ENCODE measurements at places on chromosomes 1 and 21. TPM values are rescaled to one million over a fixed set of nuclear protein-coding genes. Genes with fewer than 3 reads are reported as not detected.

- H3K36me3 ChIP-seq, result no peaks in the 10 kb centered on the region
- no peak overlapping the region for H3K4me3 ChIP-seq
- H3K27ac ChIP-seq, result no peak overlapping the region
- DNase-seq, result no peak
- no peaks in the 10 kb centered on the region for H3K4me1 ChIP-seq
Measured at GRCh38 chr21:20701235-20701634, 297.0 kb upstream of the NCAM2 start.

- H3K27ac ChIP-seq, result peak overlapping the region; percentile 63
- peaks cover 35% of the 10 kb centered on the region for H3K4me1 ChIP-seq
- DNase-seq, result peak; percentile 25
- no peaks in the 10 kb centered on the region for H3K27me3 ChIP-seq
- H3K4me3 ChIP-seq, result no peak overlapping the region
Measured at GRCh38 chr1:227785805-227786671, 29.4 kb upstream of the PRSS38 start.

DNA sequence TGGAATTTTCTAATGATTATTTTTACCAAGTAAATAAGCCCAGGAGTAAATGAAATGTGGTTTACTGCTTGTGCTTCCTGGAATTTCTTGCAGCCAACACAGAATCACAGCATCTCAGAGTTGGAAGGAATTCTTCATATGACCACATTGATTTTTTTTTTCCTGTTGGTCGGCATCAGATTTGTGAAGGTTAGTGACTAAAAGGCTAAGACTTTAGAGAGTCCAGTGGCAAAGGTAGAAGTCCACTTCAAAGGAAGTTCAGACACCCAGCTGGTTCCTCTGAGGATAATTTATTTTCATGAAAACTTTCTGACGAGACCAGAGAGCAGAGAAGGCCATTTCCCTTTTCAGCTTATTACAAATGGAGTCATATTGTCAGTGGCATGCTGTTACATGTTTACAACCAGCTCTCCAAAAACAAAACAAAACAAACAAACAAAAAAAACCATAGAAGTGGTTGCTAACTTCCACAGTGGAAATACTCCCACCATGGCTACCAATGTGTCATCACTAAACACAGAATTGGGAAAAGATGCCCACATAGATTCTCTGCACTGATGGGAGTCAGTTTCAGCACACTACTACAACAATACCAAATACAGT is 77.2 kb upstream of the CDC42BPA start:
- H3K4me1 ChIP-seq, result no peaks in the 10 kb centered on the region
- no peak overlapping the region for H3K27ac ChIP-seq
- no peaks in the 10 kb centered on the region for H3K36me3 ChIP-seq
- no peak overlapping the region for H3K4me3 ChIP-seq
- DNase-seq, result no peak

GRCh38 chr1:82152356-82153271 is 351.9 kb downstream of the ADGRL2 start:
- no peaks in the 10 kb centered on the region for H3K27me3 ChIP-seq
- no peak overlapping the region for H3K4me3 ChIP-seq
- H3K27ac ChIP-seq, result no peak overlapping the region
- H3K4me1 ChIP-seq, result no peaks in the 10 kb centered on the region

GRCh38 chr21:45540601-45540970 is 1.7 kb downstream of the SLC19A1 start:
- no peaks in the 10 kb centered on the region for H3K36me3 ChIP-seq
- no peak overlapping the region for H3K27ac ChIP-seq
- DNase-seq, result no peak
- H3K4me1 ChIP-seq, result peaks cover 16% of the 10 kb centered on the region
- no peak overlapping the region for H3K4me3 ChIP-seq

DNA sequence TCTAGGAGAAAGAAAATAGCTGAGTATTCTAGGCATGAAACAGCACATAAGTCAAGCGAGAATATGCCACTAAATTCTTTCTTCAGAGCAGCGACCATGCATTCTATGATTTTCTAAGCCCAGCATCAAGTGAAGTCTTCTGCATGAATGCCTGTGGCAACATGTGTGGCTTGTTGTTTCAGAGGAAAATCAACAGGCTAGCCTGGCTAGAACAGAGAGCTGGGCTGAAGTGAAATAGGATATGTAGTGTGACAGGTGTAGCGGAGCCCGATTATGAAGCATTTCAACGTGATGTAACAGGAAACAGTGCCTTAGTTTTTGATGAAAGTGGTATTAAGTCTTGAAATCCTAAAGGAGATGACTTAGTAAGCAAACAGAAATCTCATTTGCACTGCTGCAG is 7.0 kb downstream of the CSDE1 start:
- no peak for DNase-seq
- H3K4me1 ChIP-seq, result peaks cover 45% of the 10 kb centered on the region
- H3K27ac ChIP-seq, result no peak overlapping the region
- peaks cover 5% of the 10 kb centered on the region for H3K36me3 ChIP-seq
- H3K27me3 ChIP-seq, result no peaks in the 10 kb centered on the region
- H3K4me3 ChIP-seq, result no peak overlapping the region

DNA sequence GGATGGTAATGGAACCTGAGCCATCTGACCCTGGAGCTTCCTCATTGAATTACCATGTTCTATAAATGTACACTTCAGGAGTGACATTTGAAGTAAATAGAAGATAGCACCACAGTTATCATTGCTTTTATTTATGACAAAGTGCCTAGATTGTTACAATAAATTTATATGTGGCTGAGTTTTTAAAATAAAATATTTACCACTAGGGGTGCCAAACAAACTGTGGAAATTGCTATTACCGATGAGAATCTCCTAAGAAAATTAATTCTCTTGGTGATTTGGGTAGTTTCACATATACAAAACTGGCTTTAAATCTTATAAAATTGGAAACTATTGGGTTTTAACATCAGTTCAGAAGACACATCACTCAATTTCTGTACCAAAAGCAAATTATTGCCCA is 1.4 kb upstream of the TNR start:
- no peak overlapping the region for H3K27ac ChIP-seq
- H3K4me3 ChIP-seq, result no peak overlapping the region
- H3K27me3 ChIP-seq, result peaks cover 2% of the 10 kb centered on the region
- no peak for DNase-seq

DNA sequence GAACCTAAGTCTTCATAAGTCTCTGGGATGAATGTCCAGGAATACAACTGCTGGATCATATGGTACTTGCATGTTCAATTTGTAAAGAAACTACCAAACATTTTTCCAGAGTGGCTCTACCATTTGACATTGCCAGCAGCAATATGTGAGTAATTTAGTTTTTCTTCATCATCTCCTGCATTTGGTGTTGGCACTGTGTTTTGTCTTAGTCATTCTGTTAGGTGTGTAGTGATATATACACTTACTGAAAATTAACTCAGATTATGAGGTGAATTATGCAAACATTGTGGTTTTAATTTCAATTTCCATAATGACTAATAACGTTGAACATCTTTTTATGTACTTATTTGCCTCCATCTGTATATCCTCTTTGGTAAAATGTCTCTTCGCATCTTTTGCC is 138.7 kb downstream of the LRRC40 start:
- no peaks in the 10 kb centered on the region for H3K4me1 ChIP-seq
- H3K27ac ChIP-seq, result no peak overlapping the region
- DNase-seq, result no peak

GRCh38 chr1:218080863-218081262 is 204.2 kb upstream of the RRP15 start:
- H3K27ac ChIP-seq, result no peak overlapping the region
- H3K4me3 ChIP-seq, result no peak overlapping the region
- no peaks in the 10 kb centered on the region for H3K27me3 ChIP-seq
- no peak for DNase-seq
- H3K36me3 ChIP-seq, result no peaks in the 10 kb centered on the region

DNA sequence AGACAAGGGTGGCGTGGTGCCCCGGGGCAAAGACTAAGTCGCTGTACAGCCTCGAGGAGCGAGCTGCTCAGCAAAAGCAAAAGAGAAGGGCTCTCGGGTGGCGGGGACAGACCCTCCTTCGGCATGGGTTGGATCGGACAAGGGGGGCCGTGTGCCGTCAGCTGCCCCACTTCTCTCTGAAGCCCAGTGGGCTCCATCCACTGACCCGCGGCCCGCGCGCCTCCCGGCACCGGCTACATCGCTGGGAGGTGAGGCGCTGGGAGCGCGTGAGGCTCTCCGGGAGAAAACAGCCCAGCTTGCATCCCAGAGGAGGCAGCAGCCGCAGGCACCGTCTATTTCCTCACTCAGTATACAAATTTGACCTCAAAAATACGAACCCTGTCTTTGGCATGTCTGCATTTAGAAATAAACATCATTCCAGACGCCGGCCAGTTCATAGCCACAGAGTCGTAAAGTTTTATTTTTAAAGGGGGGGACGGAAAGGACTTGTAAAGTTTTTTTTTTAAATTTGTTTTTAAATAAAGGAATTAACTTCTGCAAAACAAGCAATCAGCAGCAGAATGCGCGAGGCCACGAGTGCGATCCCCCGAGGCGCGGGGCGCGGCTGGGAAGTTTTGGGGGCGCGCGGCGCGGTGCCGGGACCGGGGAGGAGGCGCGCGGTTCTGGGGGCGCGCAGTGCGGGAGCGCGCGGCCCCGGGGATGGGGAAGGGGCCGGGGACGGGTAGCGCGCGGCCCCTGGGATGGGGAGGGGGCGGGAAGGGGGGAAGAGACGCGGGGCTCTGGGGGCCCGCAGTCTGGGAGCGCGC is 689 bp upstream of the GPR137B start:
- H3K27me3 ChIP-seq, result no peaks in the 10 kb centered on the region
- peaks cover 20% of the 10 kb centered on the region for H3K4me1 ChIP-seq
- no peak overlapping the region for H3K27ac ChIP-seq
- peaks cover 2% of the 10 kb centered on the region for H3K36me3 ChIP-seq
- DNase-seq, result peak; percentile 43
- H3K4me3 ChIP-seq, result peak overlapping the region; percentile 55

GRCh38 chr1:97593192-97593591 is 327.6 kb downstream of the DPYD start:
- no peaks in the 10 kb centered on the region for H3K4me1 ChIP-seq
- H3K4me3 ChIP-seq, result no peak overlapping the region
- no peaks in the 10 kb centered on the region for H3K36me3 ChIP-seq

- H3K27ac ChIP-seq, result no peak overlapping the region
- H3K36me3 ChIP-seq, result no peaks in the 10 kb centered on the region
- no peak for DNase-seq
- H3K4me3 ChIP-seq, result no peak overlapping the region
Measured at GRCh38 chr1:90851711-90852050, 134.6 kb upstream of the BARHL2 start.

DNA sequence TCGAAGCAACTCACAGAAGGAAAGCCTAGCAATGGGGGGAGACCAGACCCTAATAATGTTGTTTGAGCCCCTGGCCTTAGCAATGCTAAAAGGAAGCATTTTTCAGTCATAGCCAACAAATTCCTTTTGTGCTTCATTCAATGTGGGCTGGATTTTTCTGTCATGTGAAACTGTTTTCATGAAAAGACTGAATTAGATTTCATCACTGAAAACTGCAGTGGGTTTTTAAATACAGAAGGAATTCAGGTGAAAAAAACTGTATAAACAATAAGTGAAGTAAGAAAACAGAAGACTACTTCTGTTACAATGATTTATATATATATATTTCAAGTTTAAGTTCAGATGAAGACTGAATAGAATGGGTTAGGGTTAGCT is 204.8 kb downstream of the SMYD3 start:
- no peak for DNase-seq
- no peak overlapping the region for H3K27ac ChIP-seq
- H3K36me3 ChIP-seq, result no peaks in the 10 kb centered on the region
- H3K27me3 ChIP-seq, result no peaks in the 10 kb centered on the region
- H3K4me1 ChIP-seq, result no peaks in the 10 kb centered on the region
- no peak overlapping the region for H3K4me3 ChIP-seq

GRCh38 chr1:207841293-207841692 is 69.6 kb downstream of the CD34 start:
- no peak for DNase-seq
- no peak overlapping the region for H3K27ac ChIP-seq
- H3K4me1 ChIP-seq, result peaks cover 4% of the 10 kb centered on the region
- no peaks in the 10 kb centered on the region for H3K27me3 ChIP-seq

DNA sequence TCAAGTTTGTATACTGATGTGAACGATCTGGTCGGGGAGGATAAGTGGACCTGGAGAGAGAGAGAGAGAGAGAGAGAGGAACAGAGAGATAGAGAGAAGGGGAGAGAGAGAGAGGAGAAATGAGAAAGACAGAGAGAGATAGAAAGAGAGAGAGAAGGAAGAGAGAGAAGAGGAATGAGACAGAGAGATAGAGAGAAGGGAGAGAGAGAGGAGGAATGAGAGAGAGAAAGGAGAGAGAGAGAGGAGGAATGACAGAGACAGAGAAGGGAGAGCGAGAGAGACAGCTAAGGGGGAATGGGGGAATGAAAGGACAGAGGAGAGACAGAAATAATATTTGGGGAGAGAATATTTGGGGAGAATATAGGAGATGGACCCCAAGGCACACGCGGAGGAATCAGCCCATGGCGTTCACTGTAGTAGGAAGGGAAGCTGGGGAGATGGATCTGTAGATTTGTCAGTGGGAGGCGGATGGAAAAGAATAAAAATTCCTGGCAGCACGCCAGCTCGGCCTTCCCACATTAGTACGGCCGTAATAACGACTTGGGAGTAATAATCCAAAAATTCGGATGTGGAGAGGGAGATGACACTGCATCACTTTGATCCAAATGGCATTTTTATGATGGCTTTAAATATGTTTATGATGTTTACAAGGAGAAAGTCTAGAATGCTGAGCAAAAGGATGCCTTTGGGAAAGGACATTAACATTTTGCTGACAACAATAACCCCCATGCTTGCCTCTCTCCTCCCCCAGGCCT is 159.8 kb upstream of the KCNJ6 start:
- H3K36me3 ChIP-seq, result no peaks in the 10 kb centered on the region
- H3K4me1 ChIP-seq, result no peaks in the 10 kb centered on the region
- H3K27ac ChIP-seq, result no peak overlapping the region
- no peaks in the 10 kb centered on the region for H3K27me3 ChIP-seq

DNA sequence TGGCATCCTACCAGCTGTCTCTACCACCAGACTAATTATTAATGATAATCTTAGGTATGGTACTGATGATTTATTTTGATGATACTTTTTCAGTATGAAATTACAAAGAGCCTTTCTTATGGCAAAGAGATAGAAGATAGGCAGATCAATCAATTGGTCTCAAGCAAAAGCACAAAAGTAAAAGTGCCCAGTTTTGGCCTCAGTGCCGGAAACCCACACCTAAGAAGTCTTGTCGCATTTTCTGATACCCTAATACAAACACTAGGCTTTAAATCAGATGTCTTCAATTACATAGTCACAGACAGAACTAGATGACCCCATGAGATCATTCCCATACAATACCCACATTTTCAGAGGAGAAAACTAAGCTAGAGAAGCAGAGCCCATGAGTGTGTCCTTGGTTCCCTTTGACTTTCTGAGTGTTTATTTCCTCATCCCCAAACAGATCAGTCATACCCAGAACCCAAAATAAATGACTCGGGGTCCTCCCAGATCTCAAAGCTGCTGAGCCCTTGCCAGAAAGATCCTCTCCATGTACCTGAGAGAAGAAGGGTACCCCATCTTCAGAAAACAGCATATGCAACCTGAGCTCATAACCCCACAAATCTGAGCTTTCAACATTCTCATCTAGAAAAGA is 7.7 kb downstream of the ITPKB start:
- H3K27ac ChIP-seq, result peak overlapping the region; percentile 74
- peak; percentile 3 for DNase-seq
- H3K4me1 ChIP-seq, result peaks cover 94% of the 10 kb centered on the region
- H3K36me3 ChIP-seq, result no peaks in the 10 kb centered on the region
- H3K27me3 ChIP-seq, result no peaks in the 10 kb centered on the region

- peaks cover 20% of the 10 kb centered on the region for H3K4me1 ChIP-seq
- H3K36me3 ChIP-seq, result no peaks in the 10 kb centered on the region
- H3K27me3 ChIP-seq, result no peaks in the 10 kb centered on the region
- H3K4me3 ChIP-seq, result no peak overlapping the region
- H3K27ac ChIP-seq, result peak overlapping the region; percentile 56
- DNase-seq, result peak; percentile 69
Measured at GRCh38 chr1:116738673-116739370, 15.4 kb upstream of the CD2 start.

Gene ADORA3
- 0.39 TPM for total RNA-seq

Gene MTARC2
- 22.6 TPM for total RNA-seq

Gene ANGPTL3
- total RNA-seq, result not detected

Gene TSTD1
- total RNA-seq, result 94.4 TPM
